ENCODE measurements at places on chromosomes 6 and 20.
A peak's percentile ranks its signal among the peaks of the same experiment; 100 is the strongest.

GRCh38 chr20:39800548-39800947 lies 838.4 kb downstream of the DHX35 start:
- no peak for DNase-seq

GRCh38 chr6:2715737-2716136 lies 35.0 kb downstream of the MYLK4 start:
- no peak for DNase-seq

DNA sequence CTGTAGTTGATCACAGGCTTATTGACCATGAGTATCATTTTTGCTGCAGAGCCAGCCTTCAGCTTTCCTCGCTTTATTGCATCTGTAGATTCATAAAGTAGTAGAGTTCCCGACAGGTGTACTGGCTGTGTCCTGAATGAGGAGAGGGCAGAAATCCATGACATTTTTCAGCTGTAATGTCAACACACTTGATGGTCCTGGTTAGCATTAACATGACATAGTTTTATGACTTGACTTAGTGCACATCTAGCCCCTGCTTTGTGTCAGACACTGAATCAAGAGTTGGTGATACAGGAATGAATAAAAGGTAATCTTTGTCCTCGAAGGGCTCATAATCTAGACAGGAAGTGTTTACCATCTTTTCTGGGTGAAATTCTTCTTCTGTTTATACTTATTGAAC lies 55.0 kb downstream of the AIG1 start:
- DNase-seq: no peak

GRCh38 chr6:37314487-37315156 lies 39.2 kb upstream of the RNF8 start:
- peak; percentile 35 for DNase-seq

DNA sequence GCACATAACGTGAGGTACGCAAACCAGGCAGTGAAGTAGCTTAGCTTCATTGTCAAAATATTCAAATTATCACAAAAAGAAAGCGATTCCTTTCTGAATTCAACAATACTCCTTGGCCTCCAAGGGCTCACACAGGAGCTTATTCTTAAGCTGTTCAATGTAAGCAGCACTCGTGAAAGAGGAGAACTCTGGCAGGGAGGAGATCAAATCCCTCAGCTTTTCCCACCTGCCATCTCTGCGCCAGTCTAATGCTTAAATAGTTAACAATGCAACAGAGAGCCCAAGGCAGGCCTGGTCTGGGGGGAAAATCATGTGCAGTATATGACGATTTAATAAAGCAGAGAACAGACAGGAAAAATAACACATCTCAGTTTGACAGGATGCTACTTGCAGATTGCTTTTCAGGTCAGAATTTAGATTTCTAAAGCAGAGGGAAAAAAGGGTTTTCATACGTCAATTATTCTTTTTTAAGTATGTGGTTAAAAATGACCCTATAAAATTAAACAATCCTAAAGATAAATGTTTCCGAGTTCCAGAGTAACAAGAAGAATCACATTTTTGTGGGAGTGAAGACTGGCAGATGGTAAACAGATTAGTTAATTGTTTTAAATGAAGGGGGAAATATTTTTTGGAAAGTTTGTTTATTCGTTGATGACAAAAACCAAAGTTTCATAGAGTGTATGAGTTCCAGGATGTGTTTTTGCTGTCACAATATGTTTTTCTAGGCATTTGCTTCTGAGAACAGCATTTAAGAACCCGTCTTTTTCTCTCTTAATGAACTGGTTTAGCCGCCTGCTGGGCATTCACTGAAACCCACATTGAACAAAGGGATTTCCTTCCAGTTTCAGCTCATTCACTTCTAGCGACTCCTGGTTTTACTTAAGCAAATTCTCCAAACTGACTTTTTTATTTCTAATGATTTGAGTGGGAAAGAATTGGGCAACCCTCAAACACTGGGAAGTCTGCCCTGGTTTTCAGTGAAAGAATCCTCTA lies 45.9 kb downstream of the PLAGL1 start:
- no peak for DNase-seq

DNA sequence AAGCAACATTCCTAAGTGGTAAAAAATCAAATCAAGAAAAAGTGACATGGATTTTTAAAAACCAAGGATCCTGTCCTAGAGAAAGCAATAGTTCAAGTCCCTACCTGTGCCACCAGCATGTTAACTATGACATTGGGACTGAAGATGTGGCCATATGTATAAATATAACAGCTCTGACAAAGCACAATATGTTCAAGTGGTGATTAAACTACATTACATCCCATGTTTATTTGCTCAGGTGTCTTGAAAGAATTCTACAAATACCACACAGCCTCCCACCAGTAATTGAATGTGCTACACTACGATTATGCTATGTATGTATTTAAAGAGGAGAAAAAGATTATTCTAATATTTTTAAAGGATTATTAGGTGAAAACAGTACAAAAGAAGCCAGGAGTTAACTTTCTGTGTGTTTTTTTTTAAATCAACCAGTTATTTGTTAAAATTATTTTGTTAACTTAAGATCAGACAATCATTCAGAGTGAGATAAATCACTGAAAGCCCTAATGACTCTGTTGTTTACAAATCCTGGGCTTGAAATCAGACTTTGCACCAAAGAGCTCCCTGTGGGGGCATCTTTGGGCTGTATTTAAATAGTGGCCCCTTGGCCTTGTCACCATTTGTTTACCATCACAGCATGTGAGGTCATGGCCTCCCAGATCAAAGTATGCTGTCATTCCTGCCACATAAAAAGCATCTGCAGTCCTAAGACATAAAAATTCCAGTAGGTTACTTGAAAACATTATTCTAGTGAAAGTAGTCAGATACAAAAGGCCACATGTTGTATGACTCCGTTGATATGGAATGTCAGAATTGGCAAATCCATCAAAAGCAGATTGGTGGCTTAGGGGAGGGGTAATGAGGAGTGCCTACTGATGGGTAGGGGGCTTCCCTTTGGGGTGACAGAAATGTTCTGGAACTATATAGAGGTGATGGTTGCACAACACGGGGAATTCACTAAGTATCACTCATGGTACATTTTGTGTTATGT lies 17.1 kb downstream of the TTLL2 start:
- DNase-seq: no peak

DNA sequence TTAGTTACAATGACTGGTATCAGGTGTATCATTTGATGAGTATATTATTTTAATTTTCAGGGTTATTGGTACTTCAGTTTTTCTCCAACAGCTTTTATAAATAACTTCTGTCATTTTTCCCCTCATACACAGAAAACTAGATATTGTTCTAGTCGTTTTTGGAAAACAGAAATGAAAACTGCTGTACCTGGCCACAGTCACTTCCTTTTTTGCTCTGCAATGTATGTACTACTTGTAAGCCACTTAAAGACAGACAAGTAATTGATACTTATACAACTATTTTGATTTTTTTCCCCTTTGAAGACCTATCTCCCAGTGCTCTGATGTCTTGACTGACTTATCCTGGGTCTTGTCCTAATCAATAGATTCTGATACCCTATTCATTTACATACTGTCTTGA lies 218.6 kb upstream of the RUNX2 start:
- DNase-seq: no peak

DNA sequence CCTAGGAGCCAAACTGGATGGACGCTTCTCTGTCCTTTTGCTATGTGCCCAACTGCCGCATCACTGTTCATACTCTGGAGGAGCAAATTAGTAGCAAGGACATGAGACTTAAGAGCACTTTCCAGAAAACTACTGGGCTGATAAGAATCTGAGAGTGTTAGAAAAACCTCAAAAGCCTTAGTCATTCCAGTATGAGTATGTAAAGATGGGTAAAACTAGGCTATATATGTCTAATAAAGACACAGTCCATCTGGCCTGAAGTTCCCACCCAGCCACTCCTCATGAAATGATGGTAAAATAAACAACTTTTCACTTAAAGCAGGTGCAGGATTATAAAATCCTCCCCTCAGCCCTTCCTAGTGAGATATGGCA lies 30.6 kb downstream of the SHLD1 start:
- DNase-seq: no peak

- DNase-seq: no peak
Observed at GRCh38 chr20:63191400-63191799, 24.5 kb downstream of the YTHDF1 start.

- no peak for DNase-seq
Observed at GRCh38 chr20:4413314-4414049, 308.2 kb upstream of the PRND start.

- no peak for DNase-seq
Observed at GRCh38 chr6:120129228-120129627, 779.7 kb upstream of the MAN1A1 start.

DNA sequence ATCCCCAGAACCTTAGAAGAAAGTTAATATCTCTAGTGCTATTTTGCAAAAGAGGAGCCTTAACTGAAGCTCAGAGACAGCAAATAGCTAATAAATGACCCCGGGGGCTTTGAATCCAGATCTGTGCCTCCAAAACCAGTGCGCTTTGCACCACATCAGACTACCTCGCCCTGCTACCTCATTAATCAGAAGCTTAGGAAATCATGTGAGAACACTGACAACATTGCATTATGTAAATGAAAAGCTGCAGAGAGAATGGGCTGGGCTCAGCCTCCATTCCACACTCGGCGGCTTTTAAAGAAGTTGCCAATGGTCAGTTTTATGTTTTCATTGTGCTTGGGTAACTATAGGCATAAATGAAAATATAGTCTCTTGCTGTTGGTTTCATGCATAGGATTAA lies 54.0 kb upstream of the STMND1 start:
- no peak for DNase-seq

DNA sequence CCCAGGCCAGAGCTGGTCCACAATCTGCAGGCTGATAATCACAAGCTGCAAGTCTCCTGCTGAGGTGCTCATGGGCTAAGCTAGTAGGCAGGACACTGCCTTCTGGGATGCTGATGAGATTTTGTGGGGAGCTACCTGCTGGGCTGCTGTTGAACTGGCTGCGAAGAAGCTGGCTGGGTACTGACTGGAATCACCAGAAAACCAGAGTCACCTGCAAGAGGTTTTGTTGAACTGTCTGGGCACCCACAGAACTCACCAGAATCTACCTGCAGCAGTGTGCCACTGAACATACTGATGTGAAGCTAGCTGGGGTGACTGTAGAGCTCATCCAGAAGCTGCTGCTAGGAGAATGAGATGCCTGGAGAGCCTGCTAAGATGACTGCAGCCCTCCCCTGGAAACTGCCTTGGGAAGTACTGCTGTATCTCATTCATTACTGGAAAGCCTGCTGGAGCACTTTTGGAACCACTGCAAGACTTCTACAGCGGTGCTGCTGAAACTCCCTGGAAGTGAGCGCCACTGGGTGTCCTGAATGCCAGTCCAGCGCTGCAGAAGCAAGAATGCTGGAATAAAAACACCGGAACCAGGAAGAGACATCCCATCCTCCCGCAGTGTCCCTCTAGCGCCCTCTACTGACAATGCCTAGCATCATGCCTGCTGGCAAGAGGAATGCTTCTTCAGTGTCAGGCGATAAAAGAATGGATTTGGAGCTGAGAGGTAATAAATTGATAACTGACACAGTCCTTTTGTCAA lies 64.9 kb upstream of the ARHGAP18 start:
- peak; percentile 38 for DNase-seq
